ENCODE measurements at places on chromosomes 12 and 14. TPM values are rescaled to one million over a fixed set of nuclear protein-coding genes. Genes with fewer than 3 reads are reported as not detected.

Gene IQSEC3
- 0.05 TPM for total RNA-seq

Gene GLT1D1
- 2.2 TPM for total RNA-seq

Gene MUCL1
- total RNA-seq, result 0.84 TPM

Gene SLC8A3
- total RNA-seq, result 0.79 TPM

Gene GON7
- 16.3 TPM for total RNA-seq

Gene PIK3C2G
- not detected for total RNA-seq

Gene GLT8D2
- total RNA-seq, result 0.31 TPM

Gene PARPBP
- 22.9 TPM for total RNA-seq

Gene JPH4
- total RNA-seq, result not detected

Gene SSTR1
- total RNA-seq, result not detected

Gene TRIM9
- total RNA-seq, result 0.52 TPM

Gene LBHD2
- not detected for total RNA-seq

Gene JDP2
- 1.4 TPM for total RNA-seq

Gene OR4E2
- not detected for total RNA-seq

All from activated CD4-positive, alpha-beta T cell treated with anti-CD3 and anti-CD28 coated beads, Interleukin-2, amount 10 ng/mL, durations not matched to agents 24 days and 14 days (primary cell).